ENCODE measurements at places on chromosomes 5 and 9. TPM values are rescaled to one million over a fixed set of nuclear protein-coding genes. Genes with fewer than 3 reads are reported as not detected.

DNA sequence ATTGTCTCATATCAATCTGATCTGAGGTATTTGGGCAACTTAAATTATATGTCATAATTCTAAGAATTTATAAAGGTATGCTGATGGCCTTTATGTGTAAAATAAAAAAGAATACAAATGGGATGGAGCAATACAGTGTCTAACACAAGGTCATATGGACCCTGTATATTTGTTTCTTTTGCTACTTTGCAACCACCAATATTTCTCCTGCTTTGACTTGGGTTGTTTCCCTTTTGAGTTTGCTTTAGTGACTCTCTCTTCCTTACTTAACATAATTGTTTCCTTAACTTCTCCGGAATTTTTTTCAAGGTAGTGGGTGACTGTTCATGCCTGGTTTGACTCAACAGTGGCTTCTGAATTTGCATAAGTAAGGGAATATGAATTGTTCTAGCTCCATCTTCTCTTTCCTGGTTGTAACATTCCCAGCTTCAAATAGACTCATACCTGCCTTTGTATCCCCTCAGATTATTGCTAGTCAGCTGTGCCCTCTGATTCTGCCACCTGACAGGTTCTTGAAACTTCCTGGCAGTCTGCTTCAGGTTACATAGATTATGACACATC lies 30.2 kb upstream of the ANXA1 start:
- DNase-seq: no peak

LMX1B gene
- polyA plus RNA-seq: 22.9 TPM

C9orf153 gene
- not detected for polyA plus RNA-seq

GRCh38 chr5:61123145-61123544 lies 39.1 kb downstream of the SMIM15 start:
- no peak for DNase-seq

DNA sequence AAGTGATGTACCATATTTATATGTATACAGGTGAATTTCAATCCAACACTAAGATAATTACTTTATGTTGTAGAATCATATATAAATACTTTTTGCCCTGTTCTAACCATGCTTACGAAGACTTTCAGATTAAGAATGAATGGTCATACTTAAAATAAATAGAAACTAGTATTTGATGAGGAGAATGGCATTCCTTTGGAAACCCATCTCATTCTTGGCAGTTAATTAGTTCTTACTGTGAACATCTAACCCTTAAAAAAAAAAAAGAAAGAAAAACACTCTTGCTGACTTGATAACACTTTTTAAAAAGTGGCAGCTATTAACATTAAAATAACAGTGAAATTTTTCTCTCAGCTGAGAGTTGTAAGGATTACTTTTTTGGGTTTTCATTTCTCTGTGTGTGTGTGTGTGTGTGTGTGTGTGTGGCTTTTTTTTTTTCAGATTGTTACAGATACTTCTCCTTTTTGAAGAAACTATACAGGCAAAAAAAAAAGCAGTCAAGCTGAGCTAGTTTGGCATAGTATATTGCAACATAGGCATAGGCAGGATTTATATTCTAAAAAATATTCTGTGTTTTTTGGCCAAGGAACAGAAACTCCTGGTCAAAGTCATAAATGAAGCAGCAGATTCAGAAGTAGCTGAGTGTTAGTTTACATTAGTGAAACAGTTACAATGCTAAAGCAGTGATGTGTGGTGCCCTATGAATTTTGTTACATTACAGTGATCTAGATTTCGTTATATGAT lies 163.5 kb downstream of the CD180 start:
- DNase-seq: no peak

DNA sequence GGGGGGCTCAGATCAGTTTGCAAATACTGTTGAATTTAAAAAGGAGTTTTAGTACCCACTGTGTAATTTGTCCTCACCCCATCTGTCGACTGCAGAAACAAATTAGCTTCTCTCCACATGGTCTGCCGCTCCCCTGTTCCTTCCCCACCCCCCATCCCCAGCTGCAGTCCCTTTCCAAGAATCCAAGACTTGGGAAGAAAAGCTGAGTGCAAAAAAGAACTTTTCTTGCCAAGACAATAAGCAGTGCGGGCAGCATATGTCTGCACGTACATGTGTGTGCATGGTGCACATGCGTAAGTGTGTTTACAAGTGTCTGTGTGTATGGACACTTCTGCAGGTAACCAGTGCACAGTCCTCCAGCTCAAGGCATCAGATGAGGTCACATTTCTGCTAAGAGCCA lies 125.7 kb upstream of the SMIM23 start:
- no peak for DNase-seq

CCL28 gene
- 2.8 TPM for polyA plus RNA-seq

DNA sequence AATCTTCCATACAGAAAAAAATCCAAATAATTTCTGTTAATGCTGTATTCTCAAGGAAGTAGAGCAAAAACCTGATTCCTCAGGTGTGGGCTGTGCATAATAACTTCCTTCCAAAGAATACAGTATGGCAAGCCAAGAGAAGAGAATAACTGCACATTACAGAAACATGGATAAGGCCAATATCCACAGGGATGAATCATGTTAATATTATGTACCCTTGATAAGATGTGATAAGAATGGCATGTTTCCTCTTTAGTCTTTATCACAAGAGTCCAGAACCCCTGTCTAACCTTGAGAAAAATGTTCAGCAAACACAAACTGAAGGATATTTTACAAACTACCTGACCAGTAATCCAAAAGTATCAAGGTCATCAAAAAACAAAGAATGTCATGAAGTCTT lies 795.8 kb downstream of the SEMA5A start:
- no peak for DNase-seq

GRCh38 chr9:133113949-133114885 lies 6.8 kb downstream of the RALGDS start:
- no peak for DNase-seq

DNA sequence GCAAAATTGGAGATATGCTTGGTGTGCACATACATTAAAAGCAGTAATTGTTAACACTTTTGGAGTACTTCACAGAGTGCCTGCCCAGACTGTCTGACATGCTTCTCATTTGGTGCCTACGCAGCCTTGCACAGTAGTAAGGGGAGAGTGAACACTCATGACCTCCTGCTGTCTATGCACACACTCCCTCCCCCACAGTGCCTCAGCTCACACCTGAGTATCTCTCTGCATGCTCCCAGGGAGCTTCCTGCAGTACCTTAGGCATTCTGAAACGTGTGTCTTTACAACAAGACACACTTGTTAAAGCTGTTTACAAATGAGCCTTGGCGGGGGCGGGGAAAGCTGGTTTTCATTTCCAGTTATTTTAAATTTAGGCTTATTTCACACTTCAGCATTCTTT lies 18.0 kb downstream of the MAP3K1 start:
- no peak for DNase-seq

CATSPER3 gene
- 1.2 TPM for polyA plus RNA-seq

C9orf85 gene
- 17.0 TPM for polyA plus RNA-seq

DNA sequence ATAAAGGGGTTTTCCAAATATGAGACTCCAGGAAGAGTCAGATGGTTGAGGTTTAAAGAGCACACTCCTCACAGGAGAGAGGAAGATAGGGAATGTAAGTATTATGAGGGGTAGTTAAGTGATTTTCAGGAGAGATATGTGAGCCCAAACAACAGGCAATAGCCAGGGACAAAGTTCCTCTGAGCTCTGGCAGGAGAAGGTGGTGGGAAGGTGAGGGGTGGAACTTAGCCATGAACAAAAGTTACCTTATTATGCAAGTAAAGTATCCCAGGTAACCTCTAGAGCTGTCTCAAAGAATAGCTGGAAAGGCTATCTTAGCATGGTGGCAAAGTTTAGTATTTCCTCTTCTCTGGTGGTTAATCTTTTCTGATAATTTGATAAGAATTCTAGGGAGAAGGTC lies 450.5 kb upstream of the PTPRD start:
- no peak for DNase-seq

DNA sequence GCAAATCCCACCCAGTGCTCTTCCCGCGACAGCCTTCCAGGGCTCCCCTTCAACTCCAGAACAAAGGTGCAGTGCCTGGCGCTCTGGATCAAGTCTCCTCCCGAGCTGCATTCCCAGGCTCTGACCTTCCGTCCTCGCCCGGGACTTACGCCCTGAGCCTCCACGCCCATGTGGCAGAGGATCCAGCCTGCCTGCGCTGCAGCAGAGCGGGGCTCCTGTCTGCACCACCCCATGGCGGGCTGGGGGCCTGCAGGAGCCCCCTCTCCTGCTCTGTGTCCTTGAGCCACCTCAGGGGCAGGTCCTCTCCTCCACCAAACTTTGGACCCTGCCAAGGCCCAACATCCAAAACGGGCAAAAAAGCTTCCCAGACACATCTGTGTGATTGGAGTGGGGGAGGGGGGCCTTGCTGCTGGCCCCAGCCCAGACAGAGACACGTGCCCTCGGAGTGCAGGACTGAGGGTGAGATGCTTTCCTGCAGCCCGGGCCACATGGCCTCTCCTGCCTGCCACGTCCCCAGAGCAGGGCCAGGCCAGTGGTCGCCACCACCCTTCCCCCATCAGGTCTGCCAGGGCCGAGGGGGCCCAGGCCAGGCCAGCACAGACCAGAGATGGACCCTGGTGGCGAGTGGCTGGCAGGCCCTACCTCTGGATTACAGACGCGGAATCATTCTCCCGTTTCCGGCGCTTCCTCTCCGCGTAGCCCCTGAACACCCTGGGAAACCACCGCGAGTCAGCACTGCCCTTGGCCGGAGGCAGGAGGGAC lies 4.4 kb downstream of the NSMF start:
- DNase-seq: no peak

DNA sequence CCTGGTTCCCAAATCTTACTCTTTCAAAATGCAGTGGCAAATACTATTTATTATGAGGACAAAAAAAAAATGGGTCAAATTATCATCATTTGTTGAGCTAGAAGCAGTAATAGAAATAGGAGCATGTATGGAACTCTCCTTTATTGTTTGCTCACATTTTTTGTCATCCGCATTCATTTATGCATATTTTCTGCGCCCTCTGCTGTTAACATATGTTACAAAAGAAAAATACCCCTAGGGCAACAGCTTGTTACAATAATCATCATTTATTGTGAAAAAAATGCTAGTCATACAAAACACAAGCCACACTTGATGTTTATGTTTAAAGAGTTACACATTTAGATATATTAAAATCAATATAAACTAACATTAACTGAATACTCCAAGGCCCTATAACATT lies 328.2 kb downstream of the TUSC1 start:
- no peak for DNase-seq

DNA sequence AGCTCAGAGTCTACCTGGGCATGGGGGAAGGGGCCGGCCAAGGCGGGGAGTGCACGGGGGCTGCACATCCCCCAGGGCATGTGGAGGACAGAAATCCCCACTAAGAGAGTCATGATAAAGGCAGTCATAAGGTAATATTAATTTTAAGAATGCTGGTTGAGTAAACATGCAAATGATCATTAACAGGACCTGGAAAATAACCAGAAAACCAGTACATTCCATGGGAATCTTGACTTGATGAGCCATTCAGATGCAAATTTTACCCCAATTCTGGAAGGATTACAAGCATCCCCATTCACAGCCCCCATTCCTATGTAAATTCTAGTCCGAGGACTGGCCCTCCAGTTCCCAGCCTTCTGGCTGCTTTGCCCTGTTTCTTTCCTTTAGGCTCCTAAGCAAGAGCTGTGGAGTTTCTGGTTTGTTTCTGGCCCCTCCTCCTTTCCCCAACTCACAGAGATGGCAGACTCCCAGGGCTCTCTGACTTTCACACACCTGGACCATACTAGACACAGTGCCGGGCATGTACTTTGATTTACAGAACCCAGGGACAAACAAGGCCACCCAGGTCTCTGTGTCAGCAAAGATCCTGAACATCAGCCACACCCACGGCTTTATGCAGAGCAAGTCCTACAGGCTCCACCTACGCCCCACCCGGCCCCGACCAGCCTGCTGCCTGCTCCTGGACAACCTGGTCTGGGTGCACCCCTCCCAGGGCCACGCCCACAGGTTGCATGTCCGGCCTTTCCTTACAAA lies 62.7 kb downstream of the SEMA4D start:
- DNase-seq: no peak

GRCh38 chr5:53545744-53546143 lies 14.7 kb upstream of the NDUFS4 start:
- no peak for DNase-seq

GRCh38 chr9:89187541-89187940 lies 8.9 kb upstream of the SHC3 start:
- DNase-seq: no peak

DNA sequence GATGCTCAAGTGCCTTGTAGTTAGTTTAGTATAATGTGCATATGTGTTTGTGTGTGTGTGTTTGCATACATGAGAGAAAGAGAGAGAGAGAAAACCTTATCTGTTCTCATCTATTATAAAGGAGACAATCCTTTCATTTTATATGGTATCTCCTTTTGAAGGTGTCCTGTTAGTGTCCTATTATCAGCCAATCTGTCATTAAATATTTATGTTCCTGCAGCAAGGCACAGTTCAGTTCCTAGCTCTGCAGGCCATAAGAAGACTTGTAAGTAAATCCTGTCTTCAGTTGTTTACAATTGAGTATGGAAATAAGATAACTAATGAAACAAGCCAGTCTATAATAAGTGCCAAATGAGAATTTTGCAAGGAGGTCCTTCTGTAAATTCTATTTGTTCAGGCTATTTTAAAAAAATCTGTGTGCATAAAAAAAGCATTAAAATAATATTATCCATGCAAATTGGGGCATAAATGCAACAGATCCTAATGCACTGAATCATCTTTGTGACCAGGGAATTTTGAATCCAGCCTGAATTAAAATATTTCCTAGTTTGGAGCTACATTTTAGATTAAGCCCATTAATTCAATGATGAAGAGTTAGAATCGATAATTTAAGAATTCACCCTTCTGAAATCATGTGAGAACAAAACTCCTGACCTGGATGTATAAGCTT lies 18.1 kb downstream of the MAP1B start:
- DNase-seq: no peak

DNA sequence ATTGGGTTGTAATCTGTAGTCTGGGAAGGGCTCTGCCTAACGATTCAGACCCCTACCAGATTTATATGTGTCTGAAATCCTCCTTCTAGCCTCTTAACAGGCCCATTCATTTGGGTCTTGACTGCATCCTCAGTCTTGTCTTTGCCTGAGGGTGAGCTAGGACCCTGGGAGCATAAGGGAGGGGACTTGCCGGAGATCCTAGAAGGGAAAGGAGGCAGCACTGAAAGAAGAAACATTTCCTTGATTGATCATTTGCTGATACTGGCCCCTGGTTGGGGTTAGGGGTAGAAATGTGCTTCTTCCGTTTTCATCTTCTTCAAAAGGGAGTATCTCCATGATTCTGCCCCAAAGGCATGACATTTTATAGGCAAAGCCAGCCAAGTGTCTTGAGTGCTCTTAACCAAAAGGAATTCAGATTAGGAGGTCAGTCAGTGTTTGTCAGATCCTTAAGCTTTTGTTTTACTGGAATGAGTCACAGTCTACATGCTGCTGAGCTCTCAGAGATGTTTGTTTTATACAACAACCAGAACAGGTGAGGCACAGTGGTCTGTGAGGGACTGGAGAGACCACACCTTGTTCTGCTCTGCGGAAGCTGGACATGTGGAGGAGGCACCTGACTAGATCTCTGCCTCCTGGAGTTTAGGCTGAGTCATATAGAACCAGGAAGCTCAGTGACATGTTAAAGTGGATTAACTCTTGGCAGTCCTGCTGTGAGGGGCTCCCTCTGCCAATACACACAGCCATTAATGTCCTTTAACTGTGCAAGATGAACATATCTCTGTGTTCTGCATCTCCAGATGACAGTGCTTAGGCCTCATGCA lies 37.7 kb downstream of the PCDHAC2 start:
- no peak for DNase-seq

- DNase-seq: no peak
Measured at GRCh38 chr5:73213566-73213998, 40.6 kb downstream of the TMEM174 start.

GRCh38 chr5:130985776-130986175 lies 179.3 kb downstream of the HINT1 start:
- no peak for DNase-seq

PCDHGA12 gene
- polyA plus RNA-seq: 2.1 TPM

PNPLA7 gene
- 2.5 TPM for polyA plus RNA-seq

- no peak for DNase-seq
Measured at GRCh38 chr5:162231522-162231921, 163.9 kb downstream of the GABRG2 start.
